M059J (cell line): ENCODE measurements at places on chromosomes 16 and 17.

- DNase-seq: no peak
These were observed 221.2 kb downstream of the PRKCA start for GRCh38 chr17:66523378-66524200.

- DNase-seq: peak; percentile 44
These were observed 585 bp downstream of the MLKL start for GRCh38 chr16:74700116-74700437.

GRCh38 chr16:27847030-27847550 is 216.4 kb downstream of the GSG1L start:
- peak; percentile 70 for DNase-seq

- peak; percentile 84 for DNase-seq
These were observed 55.3 kb upstream of the MTSS2 start for GRCh38 chr16:70740914-70741782.

- DNase-seq: no peak
These were observed 94.3 kb downstream of the SDK2 start for GRCh38 chr17:73549841-73550430.

DNA sequence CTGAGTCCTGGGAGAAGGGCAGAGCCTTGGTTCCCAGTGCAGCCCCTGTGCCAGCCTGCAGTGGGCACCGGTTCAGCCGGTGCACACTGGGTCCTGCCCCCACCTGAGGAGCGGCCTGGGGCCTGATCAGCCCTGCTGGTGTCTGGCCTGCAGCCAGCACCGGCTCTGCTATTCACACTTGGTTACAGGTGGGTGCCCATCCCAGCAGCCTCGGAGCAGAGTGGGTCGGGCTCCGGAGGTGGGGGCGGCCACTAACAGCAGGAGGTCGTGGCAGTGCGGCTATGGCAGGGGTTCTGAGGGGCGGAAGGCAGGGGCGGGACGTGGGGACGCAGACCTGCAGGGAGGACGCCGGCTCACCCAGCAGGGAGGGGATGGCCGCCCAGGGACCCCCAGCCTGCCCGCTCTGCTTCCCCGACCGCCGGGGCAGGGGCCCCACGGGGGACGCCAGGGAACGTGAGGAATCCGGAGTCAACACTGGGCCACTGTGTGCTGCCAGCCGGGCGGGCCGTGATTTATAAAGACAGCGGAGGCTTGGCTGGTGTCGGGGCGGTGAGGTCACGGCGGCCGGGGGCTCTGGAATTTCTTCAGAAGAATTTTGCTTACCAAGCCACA is 20.3 kb downstream of the METRNL start:
- peak; percentile 34 for DNase-seq

DNA sequence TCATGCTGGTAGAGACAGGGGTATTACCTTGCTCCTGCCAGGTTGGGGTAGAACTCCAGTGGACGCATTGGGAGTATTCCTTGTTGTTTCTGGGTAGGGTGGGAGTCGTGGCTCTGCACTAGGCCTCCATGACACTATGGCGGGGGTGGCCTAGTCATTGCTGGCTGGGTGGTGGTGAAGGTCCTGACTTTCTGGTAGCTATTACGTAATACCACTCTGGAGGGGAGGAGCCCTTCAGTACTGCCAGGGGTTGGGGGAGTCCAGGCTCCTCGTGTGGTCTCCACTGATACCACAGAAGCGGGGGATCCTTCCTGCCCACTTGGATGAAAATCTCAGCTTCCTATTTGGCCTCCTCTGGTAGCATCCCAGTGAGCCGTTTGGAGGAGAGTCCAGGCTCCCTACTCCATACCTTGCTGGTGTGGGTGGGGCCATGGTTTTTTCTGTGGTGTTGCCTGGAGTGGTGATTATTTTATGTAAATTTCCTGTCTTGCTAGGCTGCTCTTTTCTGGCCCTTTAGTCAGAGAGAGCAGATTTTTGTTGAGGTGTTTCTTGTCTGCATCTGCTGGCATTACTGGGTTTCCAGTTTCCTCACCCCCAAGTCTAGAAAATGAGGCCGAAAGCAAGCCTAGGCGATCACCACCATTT is 65.8 kb upstream of the GNG13 start:
- DNase-seq: no peak

DNA sequence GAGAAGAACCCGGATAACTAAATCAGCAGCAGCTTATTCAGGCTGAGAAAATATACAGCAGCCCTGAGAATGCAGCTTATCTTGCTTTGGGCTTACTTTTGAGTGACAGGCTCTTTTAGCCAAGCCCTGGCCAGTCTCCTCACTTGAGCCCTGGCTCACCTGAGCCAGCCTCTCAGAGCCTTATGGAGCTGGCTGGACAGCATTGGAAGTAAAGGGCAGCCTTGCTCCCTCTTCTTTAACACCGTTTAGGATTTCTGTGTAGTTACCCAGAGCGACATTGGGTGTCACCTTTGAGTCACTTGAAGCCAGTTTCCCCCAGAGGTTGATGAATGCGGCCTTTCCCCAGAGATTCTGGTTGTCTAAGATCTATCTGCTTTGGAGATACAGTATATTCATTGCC is 7.7 kb upstream of the NPIPB2 start:
- peak; percentile 74 for DNase-seq
